NCI-H1436 treated with DMSO at 0.1 percent for 48 hours (cell line): ENCODE measurements at places on chromosomes 1 and 21.

DNA sequence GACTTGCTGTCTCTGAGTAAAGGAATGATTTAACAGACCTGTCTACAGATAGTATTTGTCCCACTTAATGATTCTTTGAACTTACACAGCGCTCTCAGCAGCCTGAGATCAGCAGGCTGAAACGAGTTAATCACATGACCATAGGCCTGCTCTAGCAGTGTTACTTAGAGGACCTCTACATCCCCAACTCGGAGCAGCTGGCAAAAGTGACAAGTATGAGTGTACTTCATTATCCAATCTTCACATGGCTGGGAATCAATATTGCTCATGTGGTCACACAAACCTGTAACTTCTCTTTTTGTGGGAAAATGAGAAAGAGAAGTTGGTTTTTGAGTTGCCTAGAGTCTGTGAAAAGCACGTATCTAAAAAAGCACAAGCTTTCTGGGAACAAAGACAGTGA lies 11.4 kb upstream of the ATP13A2 start:
- no peak for DNase-seq

DNA sequence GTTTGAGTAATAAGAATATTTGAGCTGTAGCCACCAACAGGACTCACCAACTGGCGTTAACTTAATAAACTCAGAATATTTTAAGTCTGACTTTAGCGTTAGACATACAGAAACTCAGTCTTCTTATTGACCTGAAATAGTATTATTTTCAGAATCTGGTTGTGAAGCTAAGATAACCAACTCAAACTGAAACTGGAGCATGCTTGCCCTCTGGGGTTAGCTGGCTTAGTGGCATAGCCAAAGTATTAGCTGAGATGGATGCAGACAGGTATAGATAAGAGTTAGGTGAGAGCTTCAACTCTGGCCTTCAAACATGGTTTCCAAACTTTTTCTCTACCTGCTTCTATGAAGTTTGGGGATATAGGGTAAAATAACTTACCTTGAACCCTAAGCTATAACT lies 40.5 kb downstream of the AMY1C start:
- no peak for DNase-seq

- no peak for DNase-seq
Measured at GRCh38 chr1:61463220-61463619, 261.7 kb downstream of the TM2D1 start.

DNA sequence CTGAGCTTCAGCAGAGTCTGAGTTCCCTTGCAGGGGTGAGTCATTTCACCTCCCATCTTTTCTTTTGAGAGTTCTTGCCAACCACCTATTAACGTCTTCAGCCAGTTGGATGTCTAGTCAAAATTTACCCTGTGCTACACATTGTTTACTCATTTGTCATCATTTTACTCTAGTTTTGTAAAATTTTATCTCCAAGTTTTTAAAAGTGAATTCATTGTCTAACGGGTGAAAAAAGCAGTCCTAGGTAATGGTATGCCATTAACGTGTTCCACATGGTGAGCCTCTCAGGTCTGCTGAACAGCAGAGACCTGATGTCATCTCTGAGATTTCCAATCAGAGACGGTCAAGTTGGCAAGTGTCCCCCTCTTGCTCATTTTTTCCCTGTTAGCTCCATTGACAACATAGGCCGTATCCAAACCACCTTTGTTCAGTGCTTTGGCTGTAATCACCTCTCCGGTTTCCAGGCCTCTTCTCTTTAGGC lies 85.4 kb downstream of the TBX15 start:
- DNase-seq: no peak

DNA sequence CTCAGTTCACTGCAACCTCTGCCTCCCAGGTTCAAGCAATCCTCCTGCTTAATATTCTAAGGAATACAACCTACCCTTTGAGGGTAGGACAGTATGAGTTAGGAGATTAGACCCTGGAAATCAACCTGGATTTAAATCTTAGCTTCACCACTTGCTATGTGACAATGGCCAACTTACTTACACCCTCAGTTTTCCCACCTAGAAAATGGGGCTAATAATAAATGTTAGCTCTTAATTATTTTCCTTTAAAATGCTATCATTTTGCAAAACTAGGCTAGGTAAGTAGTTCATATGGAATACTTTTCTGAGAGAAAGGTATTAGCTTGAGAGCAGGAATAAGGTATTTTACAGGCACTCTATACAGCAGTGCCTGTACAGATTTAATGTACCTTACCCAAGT lies 110.8 kb downstream of the PHTF1 start:
- no peak for DNase-seq

DNA sequence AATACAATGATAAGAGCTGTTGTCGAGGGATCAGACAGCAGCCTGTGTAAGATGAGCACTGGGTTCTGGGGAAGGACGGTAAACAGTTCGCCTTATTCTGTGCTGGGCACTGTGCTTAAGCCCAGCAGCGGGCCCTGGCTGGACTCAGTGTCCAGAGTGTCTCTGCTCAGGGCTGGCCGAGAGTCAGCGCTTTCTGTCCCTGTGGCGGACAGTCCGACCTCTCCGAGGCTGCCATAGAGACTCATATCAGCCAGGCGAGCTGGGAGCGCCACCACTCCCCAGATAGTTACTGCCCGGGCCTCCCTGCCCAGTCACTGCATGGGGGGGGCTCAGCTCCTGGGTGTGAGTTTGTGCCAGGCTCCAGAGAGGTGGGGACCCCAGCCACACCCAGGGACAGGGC lies 14.7 kb upstream of the NPHP4 start:
- no peak for DNase-seq

- DNase-seq: no peak
Measured at GRCh38 chr1:181452746-181453145, 30.6 kb upstream of the CACNA1E start.

GRCh38 chr1:3564921-3565831 lies 46.1 kb downstream of the MEGF6 start:
- DNase-seq: no peak

DNA sequence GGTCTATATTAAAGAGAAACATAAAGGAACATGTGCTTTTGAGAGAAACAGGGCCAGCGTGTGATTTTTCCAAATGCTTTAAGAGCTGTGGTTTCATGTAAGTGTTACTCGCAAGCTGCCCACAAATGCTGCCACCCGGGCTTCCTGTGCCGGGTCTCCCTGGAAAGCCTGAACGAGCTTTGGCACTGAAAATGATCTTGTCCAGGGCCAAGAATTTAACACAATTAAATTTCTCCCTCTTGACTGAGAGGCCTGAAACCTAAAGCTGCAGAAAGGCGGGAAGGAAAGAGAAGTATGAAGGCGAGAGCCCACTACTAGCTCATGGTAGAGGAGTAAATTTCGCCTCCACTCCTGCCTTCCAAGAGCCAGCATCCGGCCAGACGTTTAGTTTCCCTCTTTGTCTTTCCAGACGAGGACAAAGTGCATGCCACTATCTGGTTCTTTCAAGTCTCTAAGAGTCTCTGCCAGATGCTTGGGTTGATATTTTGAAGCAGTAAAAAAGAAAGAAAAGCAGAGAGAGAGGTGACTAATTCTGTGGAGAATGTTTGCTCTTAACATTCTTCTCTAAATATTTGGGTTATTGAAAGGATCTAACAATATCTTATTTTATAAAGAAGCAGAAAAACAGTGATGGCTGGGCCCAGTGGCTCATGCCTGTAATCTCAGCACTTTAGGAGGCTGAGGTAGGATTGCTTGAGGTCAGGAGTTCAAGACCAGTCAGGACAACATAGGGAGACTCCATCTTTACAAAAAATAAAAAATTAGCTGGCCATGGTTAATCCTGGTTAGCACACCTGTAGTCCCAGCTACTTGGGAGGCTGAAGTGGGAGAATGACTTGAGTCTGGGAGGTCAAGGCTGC lies 100.0 kb upstream of the HNRNPU start:
- DNase-seq: no peak

DNA sequence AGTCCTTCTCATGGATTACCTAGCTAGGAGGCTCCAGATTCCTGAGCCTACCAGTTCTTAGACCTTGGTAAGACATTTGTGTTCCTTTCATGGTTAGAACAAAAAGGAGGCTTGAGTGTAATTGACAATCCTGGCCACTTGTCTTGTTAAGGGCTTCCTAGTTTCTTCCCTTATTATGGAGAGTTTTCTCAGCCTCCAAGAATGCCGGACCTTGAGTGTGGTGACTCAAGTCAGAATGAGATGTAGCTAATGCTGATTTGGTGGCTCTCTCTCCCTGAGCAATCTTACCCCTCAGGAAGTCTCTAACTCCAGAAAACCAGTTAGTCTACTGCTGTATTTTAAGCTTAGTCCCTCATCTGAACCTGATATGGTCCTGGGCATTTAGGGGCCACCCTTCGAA lies 14.3 kb downstream of the CHI3L2 start:
- DNase-seq: no peak

- DNase-seq: no peak
Measured at GRCh38 chr1:93253516-93253915, 73.0 kb downstream of the CCDC18 start.

DNA sequence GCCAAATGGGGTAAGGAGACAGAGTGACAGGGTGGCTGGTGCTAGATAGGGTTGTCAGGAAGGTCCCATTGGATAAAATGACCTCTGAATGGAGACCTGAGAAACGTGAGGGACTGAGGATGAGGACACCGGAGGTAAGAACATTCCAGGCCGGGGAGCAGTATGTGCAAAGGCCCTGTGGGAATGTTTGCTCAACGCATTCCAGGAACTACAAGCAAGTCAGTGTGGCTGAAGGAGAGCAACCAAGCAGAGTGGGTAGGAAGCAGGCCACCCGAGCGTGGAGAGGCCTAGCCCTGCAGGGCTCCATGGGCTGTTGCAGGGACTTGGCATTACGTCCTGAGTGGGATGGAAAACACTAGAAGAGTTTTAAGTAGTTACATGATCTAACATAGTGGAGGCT lies 185.6 kb downstream of the ZBTB18 start:
- DNase-seq: no peak

GRCh38 chr1:80882553-80882952 lies 918.2 kb upstream of the ADGRL2 start:
- no peak for DNase-seq

DNA sequence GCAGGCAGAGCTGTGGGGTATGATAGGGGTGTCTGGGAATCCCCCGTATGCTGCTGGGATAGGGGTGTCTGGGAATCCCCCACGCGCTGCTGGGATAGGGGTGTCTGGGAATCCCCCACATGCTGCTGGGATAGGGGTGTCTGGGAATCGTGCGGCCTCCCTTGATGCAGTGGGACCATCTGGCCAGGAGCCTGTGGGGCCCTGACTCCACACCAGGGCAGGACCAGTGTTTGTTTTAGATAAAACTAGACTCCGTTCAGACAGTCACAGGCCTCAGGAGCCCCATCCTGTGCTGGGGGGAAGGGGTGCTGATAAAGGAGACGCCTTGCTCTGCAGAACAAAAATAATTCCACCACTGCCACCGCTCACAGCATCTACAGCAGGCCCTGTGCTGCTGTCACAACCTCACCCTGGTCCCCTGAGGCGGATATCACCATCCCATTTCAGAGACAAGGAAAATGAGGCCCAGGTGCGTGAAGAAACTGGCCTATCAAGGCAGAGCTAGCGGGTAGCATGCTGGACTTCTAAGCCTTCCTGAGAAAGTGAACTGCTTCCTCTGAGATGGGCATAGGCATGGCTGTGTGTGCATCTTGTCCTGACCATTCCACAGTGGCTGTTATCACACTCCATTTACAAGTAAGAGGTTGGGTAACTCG lies 24.0 kb downstream of the ECE1 start:
- no peak for DNase-seq

GRCh38 chr1:15065736-15066135 lies 87.8 kb upstream of the TMEM51 start:
- no peak for DNase-seq

DNA sequence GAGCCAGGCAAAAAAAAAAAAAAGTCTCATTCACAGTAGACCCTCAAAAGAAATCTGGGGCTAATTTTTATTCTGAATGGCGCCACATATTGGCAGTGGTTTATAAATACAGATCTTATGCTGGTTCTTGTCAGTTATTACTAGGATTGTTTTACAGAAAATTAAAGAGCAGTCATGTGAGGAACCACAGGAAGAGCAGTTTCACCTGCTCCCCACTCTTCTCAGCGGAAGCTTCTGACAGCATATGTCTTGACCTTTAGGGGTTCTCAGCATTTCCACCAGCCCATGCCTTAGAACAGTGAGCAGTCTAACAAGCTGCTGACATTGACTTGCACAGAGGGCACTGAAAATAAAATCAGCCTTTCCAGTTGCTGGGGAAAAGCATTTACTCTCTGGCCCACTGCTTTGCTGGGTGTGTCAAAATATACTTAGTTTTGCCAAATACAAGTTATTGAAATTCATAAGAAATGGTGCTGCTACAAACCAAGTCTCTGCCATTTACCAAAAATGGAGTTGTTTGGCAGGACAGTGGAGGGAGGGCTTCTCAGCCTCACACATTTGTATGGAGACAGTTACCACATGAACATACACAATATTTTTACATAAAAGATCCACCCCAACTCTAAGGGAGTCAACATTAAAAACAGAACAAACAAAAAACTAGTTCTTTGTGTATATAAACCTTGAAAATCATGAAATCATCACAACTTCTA lies 144.2 kb downstream of the SYT2 start:
- no peak for DNase-seq

GRCh38 chr1:81170721-81171120 lies 630.0 kb upstream of the ADGRL2 start:
- no peak for DNase-seq

DNA sequence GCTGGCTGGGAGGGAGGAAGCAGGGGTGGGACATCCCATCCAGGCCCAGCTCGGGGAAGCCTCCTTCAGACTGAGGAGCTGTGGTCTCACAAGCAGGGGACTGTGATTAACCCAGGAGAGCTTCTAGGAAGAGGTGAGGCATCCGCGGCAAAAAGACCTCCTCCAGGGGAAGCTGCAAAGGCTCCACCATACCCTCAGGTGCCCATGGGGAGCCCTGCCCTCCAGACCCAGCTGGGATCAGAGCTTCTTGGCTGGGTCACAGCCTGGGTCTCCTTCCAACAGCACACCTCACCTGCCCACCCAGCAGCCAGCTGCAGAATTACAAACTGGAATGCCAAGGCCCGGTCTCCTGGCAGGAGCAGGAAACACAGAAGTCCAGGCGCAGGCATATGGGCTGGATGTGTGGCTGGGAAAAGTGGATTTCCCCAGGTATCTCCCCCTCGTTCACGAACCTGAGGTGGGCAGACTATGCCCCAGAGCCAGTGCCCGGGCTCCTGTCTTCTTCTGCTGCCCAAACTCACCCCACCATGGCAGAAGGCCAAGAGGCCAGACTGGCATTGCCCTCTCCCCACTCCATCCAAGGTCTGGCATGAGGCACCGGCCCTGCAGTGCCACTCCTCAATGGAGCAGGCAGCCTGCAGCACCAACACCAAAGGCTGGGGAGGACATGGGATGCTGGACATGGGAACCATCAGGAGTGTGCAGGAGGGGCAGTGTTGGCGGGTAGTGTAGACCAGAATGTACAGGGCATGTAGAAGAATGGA lies 15.4 kb upstream of the ARF1 start:
- DNase-seq: no peak

DNA sequence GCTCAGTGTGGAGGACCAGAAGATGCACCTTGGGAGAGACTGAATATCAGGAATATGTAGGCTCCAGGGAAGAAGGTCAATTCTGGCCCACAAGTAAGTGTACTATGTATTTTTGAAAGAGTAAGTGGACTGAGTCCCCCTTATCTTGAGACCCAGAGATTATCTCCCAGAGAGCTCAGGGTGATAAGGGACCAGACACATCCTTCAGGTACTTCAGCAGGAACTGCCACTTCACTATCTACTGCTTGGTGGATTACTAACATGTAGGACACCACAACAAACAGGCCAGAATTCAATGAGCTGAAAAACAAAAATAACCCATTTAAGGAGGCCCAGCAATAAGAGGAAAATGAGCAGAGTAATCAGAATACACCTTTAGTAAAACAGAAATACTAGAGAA lies 119.2 kb downstream of the ZNF644 start:
- DNase-seq: no peak

- DNase-seq: no peak
Measured at GRCh38 chr1:242535986-242536385, 11.5 kb upstream of the PLD5 start.
